ENCODE measurements at places on chromosomes 16 and 17.

GRCh38 chr16:58638148-58639036, 8.8 kb upstream of the CNOT1 start:
- peak; percentile 78 for DNase-seq

DNA sequence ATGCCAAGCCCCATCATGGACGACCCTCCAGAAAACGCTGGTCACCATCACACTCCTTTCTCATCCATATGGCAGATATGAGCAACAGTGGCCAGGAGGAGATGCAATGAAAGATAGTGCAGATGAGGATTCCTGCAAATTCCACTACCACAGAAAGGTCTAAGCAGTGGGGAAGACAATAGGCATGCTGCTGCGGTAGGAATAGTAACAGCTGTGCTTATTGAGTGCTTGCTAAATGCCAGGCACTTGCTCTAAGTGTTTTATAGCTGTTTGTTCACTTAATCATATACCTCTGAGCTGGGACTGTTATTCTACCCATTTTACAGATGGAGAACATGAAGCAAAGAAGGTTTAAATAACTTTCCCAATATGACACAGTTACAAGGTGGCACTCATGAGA, 46.6 kb upstream of the AKAP1 start:
- no peak for DNase-seq

DNA sequence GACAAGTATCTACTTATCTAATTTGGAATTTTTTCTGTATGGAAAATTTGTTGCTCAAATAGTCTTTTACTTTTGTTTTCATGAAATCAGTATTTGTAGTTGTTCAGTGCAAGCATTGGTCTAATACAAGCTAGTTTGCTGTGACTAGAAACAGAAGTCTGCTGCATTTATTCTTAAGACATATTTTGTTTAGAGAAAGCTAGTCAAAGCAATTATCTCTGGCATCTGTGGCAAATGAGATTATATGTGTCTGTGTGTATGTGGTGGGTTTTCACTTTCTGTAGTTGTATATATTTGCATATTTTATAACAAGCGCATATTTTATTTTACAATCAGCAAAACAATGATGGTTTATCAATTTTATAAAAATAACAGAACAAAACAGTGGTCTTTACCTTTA, 96.0 kb upstream of the SIAH1 start:
- no peak for DNase-seq

DNA sequence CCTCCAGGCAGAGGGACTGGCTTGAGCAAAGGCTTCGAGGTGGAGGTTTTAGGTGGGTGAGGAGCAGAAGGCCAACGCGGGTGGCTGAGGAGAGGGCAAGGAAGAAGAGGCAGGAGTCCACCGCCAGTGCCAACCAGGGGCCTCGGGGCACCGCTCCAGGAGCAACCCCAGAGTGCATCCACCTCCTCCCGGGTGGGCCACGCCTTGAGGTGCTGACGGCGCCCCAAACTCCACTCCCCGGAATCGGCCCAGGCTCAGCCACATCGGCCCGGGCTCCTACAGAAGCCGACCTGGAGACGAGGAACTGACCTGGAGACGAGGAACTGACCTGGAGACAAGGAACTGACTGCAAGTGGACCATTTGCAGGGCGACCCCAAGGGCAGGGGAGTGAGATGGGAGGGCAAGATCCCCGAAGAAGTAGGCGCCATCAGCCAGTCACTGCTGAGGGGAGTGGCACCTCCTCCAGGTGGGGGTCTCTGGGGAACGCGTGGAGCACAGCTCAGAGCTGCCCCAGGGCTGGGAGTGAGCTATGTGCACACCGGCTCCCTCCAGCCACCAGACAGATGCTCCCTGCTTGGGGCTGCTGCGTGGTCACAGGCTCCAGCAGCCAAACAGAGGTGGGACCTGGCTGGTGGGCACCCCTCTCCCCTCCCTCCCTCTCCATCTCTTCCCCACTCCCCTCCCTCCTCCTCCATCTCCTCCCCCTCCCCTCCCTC, 29.2 kb upstream of the CBFA2T3 start:
- no peak for DNase-seq

DNA sequence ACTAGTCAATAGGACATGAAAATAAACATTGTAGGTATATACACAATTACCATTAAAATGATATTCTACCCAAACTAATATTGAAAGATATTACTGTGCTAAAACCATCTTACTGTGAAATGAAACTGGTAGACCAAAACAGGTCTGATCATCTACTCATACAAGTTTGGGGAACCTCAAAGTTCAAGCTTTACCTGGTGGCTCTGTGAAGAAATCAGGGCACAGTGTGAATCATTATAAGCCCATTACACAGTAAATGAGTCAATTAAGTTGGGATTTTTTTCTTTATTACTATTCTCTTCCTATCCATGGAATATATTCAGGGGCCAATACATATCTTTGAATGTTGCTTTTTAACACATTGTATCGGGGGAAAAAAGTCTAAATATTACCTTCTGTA, 57.1 kb downstream of the HELZ start:
- no peak for DNase-seq

- DNase-seq: no peak
Observed at GRCh38 chr17:34195987-34196386, 59.1 kb upstream of the CCL2 start.

- peak; percentile 4 for DNase-seq
Observed at GRCh38 chr17:55421179-55421934, at the start of gene MMD. Gene MMD, minus strand, starts transcription at chr17:55421835. Its CDS starts 140 bp downstream, at chr17:55421695.

DNA sequence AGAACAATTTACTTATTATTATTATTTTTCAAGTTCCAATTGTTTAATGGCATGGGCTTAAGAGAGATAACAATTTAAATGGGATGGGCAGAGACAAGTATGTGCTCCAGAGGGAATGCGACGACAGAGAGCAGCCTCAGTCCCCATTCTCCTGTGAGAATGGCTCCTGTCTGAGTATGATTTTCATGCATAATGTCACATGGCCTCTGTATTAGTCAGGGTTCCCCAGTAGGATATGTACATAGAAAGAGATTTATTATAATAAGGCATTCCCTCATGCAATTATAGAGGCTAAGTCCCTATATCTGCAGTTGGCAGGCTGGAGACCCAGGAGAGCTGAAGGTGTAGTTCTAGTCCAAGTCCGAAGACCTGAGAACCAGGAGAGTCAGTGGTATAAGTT, 22.9 kb upstream of the NKD1 start:
- DNase-seq: no peak

DNA sequence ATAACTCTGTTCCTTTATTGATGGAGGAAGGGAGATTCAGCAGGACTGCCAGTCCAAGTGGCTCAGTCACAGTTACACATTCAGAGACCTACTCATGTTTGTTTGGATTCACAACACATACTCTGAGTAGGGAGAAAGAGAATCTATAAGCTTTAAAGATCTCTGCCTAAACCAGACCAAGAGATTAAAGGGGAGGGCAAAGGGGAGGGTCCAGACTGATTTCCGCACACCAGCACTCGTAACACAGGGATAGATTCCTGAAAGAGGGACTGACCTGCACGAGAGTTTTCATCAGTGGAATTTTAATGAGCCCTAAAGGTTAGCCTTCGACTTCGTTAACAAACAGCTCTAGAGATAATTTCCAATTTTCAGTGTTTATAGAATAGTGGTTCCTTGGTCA, 71.7 kb upstream of the PMFBP1 start:
- DNase-seq: no peak

DNA sequence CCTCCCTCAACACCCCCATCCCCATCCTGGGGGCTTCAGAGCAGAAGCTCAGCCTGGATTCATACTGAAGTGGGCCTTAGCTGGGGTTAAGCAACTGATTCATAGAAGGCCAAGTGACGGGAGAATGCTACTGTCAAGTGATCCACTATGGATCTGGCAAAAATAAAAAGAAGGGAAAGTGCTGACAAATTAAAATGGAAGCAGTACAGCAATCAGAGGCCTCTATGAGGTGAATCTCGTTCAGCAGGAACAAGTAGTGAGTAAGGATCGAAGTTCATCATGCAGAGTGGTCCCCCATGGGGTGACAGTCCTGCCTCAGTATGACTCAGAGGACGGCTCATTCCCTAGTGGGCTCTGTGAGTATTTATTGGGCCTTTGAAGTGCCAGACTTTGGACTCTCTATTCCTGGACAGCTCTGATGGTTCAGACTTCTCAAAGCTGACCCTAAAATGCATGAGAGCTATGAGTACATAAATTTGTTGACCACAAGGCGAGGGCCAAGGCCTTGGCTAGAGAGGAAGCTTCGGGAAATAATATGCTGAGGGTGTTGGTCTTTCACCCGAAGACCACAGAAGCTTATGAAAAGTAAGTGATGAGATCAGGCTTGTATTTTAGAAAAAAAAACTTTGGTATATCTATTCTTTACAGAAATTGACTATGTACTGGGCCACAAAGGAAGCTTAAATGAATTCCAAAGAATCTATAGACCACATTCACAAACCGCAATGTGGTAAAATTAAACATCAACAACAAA, 5.3 kb upstream of the NSMCE1 start:
- DNase-seq: peak; percentile 62

GRCh38 chr16:64250866-64251265, 871.0 kb downstream of the CDH11 start:
- peak; percentile 21 for DNase-seq

- no peak for DNase-seq
Observed at GRCh38 chr17:63987221-63988126, 10.7 kb upstream of the PRR29 start.

DNA sequence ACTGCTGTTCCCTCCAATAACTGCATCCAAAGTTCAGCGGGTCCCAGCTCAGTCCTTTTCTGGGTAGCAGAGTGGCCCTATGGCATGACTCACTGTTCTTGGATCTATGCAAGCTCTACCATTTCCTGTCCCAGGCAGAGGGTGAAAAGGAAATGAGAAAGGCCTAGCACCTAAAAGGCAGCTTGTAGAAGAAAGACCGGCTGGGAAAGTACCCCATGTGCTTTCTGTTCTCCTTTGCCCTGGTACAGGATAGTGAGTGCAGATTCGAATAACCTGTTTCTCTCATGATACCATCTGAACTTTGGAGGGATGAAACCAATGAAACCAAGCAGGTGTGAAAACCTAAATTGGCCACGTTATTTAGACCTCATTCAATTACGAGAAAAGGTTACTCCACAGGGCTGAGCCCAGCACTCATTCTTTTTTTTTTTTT, 12.7 kb upstream of the HASPIN start:
- peak; percentile 44 for DNase-seq

DNA sequence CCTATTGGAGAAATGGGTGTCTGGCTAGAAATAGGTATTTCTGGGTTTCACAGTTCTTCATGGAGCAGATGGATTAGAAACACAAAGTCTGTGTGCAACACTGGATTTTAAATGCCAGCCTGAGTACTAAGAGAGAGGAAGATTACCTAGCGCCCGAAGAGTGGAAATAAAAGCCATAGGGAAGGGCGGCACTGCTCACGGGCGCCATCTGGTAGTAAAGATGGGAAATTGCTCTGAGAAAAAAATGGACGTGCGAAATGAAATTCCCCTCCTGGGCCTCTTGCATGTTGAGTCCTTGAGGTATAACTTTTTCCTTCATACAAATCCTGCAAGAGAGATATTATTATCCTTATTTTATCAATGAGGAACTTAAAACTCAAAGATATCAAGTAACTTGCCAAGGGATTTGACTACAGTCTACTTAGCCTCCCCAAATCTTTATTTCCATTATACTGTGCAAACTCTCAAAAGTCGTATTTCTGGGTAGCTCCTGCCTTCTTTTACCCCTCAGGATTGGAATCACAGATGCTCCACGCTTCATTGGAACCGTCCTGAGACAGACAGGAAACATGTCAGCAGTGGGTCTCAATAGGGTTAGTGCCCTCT, 72.8 kb downstream of the MMD start:
- DNase-seq: peak; percentile 38

GRCh38 chr17:63519116-63519881, 3.9 kb upstream of the KCNH6 start:
- DNase-seq: no peak

DNA sequence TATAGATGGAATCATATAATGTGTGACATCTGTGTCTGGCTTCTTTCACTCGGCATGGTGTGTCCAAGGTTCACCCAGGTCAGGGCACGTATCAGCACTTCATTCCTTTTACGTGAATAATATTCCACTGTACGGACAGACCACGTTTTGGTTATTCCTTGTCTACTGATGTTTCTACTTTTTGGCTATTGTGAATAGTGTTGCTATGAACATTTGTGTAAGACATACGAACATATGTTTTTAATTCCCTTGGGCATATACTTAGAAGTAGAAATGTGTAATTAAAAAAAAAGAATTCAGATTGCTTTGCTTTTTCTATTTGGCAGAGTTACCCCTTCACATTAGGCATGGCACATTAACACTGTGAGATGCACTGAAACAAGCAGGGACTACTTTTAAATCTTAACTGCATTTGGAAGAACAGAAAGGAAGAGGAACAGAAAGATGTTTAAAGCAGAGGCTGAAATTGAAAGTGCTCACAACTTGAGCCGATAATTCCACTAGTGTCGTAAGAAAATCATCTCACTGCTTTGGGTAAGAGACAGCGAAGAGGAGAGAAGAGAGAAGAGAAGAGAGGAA, 105.3 kb downstream of the VPS53 start:
- DNase-seq: peak; percentile 48

DNA sequence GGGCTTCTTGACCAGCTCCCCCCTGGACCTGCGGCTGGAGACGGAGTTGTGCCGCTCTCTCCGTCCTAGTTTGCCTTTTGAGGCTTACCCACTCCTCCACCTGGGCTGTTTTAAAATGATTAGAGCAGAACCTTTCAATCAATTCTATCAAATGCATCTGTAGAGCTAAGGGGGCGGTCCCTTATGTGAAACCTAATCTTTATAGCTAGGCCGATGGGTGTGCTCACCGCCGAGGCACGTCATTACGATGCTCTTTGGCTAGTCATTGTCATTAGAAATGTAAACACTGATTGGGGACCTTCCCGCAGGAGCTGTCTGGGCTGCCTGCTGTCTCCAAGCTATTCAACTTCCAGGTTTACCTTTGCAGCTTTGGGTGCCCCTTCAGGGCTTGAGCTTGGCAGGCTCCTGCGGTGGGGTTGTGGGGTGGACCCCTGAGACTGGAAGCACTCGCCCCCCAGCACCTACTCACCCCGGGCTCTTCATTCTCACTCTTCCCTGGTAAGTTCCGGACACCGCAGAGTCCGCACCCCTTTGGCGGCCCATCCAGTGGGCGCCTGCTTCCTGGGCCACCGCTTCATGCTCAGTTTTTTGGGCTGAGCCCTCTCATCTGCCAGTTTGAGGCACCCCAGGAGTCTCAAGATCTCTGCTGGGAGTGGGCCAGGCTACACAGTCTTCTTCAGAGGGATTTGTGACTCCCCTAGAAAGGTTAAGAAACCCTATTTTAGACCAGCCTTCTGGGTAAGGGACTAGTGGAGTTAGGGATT, 20.9 kb upstream of the IL17C start:
- DNase-seq: no peak

DNA sequence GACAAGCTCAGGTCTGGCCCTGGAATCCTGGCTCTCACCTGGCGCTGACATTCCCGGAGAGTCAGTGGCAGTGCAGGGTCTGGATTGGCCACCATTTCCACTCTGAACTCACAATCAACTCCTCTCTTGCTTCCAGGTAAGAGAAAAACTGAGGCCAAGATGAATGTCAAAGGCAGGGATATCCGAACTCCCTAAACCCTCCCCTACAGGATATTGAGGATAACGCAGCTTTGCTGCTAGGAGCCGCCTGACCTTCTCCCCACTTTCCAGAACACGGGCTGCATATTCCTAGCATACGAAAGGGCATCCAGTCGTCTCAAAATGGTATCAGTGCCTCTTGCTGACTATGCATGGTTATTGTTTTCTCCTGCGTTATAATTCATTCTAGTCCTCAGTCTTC, 473.4 kb downstream of the SOX9 start:
- no peak for DNase-seq
